Stomach (tissue), 19 donors: ENCODE measurements at places on chromosomes 16 and 17. TPM values are rescaled to one million over a fixed set of nuclear protein-coding genes. Genes with fewer than 3 reads are reported as not detected.
A peak's percentile ranks its signal among the peaks of the same experiment; 100 is the strongest.

DNA sequence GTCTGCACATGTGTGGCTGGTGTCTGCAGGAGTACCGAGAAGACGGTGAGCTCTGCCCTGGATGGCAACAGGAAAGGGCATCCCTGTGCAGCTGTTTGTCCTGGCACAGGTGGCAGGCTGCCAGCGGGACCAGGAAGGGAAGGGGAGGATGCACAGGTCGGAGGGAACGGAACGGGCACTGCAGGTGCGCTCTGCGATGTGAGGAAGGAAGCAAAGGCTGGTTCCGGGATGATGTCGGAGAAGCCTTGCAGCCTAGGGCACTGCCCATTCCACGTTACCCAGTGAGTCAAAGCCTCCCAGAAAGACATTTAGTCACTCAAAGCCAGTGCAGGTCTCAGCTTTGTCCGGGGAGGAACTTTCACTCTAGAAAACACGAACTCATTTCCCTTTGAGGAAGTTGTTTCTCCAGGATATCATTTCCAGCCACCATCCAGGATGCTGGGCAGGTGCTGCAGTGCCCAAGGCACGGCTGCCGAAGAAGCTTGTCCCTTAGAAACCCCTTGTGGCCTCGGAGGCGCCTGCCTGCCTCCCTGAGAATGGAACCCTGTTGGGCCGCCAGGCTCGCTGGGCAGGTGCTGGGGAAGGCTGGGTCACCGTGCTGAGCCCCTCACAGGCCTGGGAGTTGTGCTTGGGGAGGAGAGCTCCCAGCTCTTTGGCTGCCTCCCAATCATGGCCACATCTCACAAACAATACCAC is 4.5 kb upstream of the TMEM235 start:
- peaks cover 25% of the 10 kb centered on the region for H3K27me3 ChIP-seq
- no peak overlapping the region for H3K4me3 ChIP-seq
- no peaks in the 10 kb centered on the region for H3K36me3 ChIP-seq
- H3K27ac ChIP-seq, result no peak overlapping the region
- no peak for DNase-seq

- no peak for DNase-seq
- H3K4me1 ChIP-seq, result peaks cover 27% of the 10 kb centered on the region
- peaks cover 8% of the 10 kb centered on the region for H3K27me3 ChIP-seq
Measured at GRCh38 chr17:77877646-77878355, 80.7 kb upstream of the TNRC6C start.

DNA sequence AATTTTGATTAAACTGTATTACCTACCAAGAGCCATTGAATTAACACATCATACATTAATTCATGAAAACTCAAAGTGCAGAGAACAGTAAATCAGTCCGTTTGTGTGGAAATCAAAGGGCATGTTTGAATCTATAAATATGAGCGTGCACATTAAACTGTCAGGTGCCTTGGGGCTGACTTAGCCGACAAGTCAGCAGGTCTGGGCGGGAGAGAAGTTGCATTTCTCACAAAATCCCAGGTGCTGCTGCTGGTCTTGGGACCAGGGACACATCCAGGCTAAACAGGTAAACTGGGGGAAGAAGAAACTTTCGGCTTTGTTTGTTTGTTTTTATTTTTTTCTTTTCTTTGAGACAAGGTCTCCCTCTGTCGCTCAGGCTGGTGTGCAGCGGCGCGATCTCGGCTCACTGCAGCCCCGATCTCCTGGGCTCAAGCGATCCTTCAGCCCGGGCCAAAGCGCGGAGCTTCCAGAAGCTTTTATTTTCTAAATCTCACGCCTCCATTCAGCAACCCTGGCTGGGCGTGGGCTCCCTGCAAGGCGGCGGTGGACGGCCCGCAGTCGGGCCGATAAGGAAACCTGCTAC is 213.9 kb downstream of the MRTFB start:
- no peaks in the 10 kb centered on the region for H3K4me1 ChIP-seq
- no peaks in the 10 kb centered on the region for H3K36me3 ChIP-seq
- peak overlapping the region; percentile 87 for H3K27ac ChIP-seq
- peak; percentile 67 for DNase-seq
- H3K4me3 ChIP-seq, result peak overlapping the region; percentile 90

- peaks cover 4% of the 10 kb centered on the region for H3K4me1 ChIP-seq
- H3K4me3 ChIP-seq, result no peak overlapping the region
- H3K27me3 ChIP-seq, result no peaks in the 10 kb centered on the region
- H3K27ac ChIP-seq, result no peak overlapping the region
Measured at GRCh38 chr16:11051879-11052808, 107.8 kb downstream of the CLEC16A start.

- H3K36me3 ChIP-seq, result peaks cover 25% of the 10 kb centered on the region
- no peak for DNase-seq
- H3K27ac ChIP-seq, result peak overlapping the region; percentile 100
- peaks cover 61% of the 10 kb centered on the region for H3K4me1 ChIP-seq
- H3K4me3 ChIP-seq, result peak overlapping the region; percentile 67
Measured at GRCh38 chr17:8155996-8156245, 3.7 kb upstream of the PER1 start.

Gene ZSCAN10
- not detected for polyA plus RNA-seq

- no peak overlapping the region for H3K27ac ChIP-seq
- H3K36me3 ChIP-seq, result no peaks in the 10 kb centered on the region
- H3K4me3 ChIP-seq, result no peak overlapping the region
- H3K27me3 ChIP-seq, result no peaks in the 10 kb centered on the region
- no peaks in the 10 kb centered on the region for H3K4me1 ChIP-seq
Measured at GRCh38 chr16:51408357-51408756, 257.3 kb upstream of the SALL1 start.

- DNase-seq, result no peak
- no peak overlapping the region for H3K4me3 ChIP-seq
- H3K27me3 ChIP-seq, result no peaks in the 10 kb centered on the region
- H3K36me3 ChIP-seq, result peaks cover 82% of the 10 kb centered on the region
- no peak overlapping the region for H3K27ac ChIP-seq
- no peaks in the 10 kb centered on the region for H3K4me1 ChIP-seq
Measured at GRCh38 chr16:70160388-70160787, 13.2 kb upstream of the CLEC18C start.

Gene BAHCC1
- polyA plus RNA-seq, result 5.1 TPM

Gene RPRML
- 2.4 TPM for polyA plus RNA-seq

DNA sequence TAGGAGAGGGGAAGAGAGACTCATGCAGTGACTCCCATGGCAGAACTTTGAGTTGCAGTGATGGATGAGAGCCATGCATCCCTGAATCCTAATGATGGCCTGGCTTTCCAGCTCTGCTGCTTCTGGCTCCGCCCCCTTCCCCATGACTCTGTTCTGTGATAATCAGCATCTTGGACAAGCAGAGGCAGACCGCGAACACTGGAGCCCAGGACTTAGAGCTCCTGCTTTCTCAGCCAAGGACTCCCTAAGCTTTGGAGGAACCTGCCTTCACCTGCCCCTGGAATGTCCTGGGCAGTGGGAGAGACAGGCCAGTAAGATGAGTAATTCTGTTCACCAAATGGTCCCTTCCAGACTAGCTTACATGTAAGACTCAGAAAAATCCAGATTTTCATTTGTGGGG is 12.5 kb downstream of the CCDC92B start:
- no peaks in the 10 kb centered on the region for H3K36me3 ChIP-seq
- no peak for DNase-seq
- no peak overlapping the region for H3K27ac ChIP-seq
- no peaks in the 10 kb centered on the region for H3K4me1 ChIP-seq
- no peak overlapping the region for H3K4me3 ChIP-seq
- no peaks in the 10 kb centered on the region for H3K27me3 ChIP-seq

DNA sequence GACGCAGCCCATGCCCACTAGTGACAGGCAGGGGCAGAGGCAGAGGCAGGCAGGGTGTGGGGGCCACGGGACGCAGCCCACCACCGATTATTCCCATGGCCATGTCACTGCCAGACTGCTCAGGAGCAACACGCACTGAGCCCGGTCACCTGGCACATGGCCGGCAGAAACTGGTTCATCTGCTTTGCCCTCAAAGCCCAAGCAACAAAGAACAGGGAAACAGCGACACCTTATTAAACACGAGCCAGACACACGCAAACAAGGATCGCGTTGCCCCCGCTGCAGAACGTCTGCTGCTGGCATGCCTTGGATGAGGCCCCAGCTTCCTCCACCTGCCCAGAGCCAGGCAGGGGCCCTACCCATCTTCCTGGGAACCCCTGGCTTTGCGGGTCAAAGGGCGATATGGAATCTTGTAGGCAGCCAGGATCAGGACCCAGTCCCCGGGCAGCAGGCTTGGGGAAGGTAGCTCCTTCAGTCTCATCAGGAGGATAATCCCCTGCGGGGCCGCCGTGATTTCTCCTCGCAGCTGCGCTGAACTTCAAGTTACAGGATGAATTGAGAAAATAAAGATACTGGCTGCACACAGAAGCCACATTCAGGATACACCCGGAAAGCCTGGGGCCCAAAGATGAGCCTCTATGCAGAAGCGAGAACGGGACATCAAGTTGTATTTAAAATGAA is 4.8 kb downstream of the TBC1D16 start:
- H3K36me3 ChIP-seq, result no peaks in the 10 kb centered on the region
- no peak overlapping the region for H3K4me3 ChIP-seq
- DNase-seq, result peak; percentile 92
- H3K27ac ChIP-seq, result peak overlapping the region; percentile 65
- H3K4me1 ChIP-seq, result peaks cover 39% of the 10 kb centered on the region

Gene GPRC5C
- 117 TPM for polyA plus RNA-seq
